Stimulated activated CD8-positive, alpha-beta memory T cell treated with anti-CD3 and anti-CD28 coated beads, Interleukin-15, amount 100 ng/mL, for 48 hours (primary cell): ENCODE measurements at places on chromosomes 4 and X.

GRCh38 chrX:111560801-111561200 is 49.4 kb downstream of the SERTM2 start:
- DNase-seq = no peak

DNA sequence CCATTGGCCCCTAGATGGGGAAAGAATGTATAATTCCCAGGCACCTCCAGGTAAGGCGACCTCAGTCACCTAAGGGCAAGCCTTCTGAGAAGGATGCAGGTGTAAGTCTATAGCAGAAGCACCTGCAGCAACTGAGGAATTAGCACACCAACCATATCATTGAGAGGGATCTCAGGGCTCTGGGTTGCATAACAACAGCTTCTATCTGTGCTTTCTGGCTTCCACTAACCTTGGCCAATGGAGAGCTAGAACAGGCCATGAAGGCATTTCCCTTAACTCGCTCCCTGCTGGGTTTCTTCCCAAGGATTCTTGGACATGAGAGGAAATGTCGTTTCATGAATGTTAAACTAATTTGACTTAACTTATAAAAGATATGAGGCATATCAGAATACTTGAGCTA is 177.8 kb upstream of the GK2 start:
- no peak for DNase-seq

DNA sequence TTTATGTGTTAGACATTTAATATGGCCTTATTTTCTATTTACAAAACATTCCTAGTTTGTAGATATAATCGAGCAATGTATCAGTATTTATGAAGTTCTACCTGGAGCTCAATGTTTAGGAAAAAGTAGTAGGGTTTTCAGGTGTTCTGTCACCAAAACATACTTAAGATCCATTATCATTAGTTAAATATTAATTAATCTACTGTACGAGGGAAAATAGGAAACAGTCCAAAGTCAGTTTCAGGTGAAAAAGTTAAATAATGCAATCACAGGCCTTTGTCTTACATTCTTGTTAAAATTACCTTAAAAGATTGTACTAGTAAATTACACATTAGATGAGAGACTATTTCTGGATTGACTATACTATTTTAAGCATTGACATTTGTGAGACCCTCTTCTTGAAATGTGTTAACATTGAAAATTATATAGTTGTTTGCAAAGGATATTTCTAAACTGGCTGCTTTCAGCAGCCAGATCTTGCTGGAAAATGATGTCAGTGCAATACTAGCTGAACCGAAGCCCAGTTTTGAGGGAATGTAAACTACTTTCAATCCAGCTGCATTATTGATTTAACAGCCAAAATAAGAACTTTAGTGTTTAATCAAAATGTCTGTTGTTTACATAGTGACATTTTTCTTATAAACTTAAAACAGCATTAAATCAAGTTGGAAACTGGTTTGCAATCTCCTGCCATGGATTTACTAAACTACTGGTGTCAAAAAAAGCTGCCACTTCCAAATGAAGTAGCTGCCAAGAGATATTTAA is 19.3 kb downstream of the GUCY1B1 start:
- no peak for DNase-seq

DNA sequence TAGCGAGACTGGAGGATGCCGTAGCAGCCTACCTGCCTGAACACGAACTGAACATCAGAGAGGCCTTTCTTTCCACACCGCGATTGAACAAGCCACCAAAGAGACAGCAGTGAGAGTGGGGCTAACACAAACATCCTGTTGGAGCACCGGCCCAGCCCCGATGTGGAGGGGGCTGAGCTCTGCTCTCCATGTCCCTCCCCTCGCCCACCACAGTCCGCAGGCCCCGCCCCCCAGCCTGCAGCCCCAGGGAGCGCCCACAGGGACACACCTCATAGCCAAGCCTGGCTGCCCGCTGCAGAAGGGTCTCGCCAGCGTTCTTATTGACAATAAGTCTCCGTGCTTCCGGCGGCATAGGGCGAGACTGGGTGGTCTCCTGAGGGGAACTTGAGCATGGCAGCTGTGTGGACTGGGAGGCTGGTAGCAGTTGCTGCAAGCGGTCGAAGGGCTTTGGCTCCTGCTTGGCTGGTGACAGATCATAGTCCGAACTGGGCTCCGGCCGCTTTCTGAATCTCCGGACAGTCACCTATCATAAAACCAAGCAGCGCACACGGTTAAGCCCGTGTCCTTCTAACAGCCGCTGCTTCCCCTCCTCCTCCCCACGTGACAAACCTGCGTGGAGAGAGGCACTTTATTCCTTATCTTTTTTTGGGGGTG is 35.8 kb downstream of the BCOR start:
- no peak for DNase-seq

- DNase-seq = no peak
Observed at GRCh38 chrX:70470850-70471289, 26.2 kb downstream of the DLG3 start.

GRCh38 chr4:38757945-38758600 is 24.7 kb downstream of the TLR10 start:
- DNase-seq = no peak

- DNase-seq = no peak
Observed at GRCh38 chrX:148422526-148422925, 77.9 kb upstream of the AFF2 start.

DNA sequence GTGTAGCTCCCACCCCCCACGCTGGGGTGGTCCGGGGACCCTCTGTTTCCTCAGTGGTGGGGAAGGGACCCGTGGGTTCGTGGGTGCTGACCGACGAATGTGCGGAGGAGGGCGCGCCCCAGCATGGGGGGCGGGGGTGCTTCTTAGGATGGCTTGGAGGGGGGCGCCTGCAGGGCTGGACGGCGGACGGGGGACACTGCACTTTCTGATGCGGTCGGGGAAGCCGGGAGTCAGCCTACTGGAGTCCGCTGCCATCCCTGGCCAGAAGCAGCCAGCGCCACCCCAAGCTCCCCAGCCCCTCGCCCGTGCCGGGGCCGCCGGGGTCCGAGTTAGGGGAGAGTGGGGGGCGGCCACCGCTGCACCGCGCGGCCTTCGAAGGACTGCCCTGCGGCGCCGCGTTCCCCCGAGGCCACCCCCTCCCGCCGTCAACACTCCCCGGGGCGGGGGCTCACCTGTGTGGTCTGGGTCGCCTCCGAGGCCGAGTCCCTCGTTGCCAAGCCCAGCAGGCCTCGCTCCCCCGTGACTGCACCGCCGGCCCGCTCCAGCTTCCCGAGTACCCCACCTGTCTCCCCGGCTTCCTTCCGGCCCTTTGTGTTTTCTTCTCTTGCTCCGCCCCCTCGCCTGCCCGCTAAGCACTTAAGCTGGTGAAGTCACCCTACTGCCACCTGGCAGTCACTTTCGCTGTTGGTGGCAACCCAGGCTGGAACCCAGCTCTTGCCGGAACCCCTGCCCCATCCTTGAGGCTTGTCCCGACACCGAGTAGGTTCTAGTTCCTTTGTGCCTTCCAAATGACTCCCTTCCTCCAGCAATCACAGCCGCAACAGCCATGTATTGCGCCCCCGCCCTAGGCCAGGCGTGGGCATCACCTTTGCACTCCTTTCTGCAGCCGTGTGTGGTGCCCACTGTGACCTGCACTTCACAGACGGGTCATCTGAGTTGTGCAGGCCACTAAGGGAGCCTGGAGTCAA is at the start of gene OCIAD2:
Gene OCIAD2 (minus strand): TSS at position 569 of the 968 bp plus-strand sequence. CDS start 2,225 bp downstream, outside the sequence.
- DNase-seq = peak; percentile 51

DNA sequence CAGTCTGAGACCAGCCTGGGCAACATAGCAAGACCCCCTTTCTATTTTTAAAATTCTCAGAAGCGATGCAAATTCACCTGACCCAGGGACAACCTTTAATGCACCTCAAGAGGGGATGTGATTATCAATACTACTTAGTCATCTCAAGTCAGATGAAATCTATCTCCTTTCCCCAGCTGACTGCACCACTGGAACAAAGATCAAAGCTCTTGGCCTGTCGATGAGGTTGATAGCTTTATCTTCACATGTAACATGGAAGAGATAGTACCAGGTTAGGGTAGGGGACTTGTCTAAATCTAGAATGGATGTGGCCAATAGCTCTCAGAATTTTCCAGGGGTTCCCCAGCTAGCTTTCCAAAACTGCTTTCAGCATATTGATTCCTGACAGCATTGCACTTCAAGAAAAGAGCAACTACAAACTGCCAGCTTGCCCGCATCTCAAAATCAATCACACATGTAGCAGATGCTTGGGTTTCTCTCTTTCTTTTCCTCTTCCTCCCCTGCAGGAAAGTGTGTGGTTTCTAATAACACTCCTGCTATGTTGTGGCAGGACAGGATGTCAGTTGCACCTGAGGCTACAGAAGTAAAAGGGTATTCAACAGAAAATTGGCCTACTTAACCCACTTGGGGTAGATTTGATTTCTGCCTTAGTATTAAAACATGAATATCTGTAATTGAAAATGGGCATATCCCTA is 12.2 kb upstream of the TMEM164 start:
- DNase-seq = no peak

DNA sequence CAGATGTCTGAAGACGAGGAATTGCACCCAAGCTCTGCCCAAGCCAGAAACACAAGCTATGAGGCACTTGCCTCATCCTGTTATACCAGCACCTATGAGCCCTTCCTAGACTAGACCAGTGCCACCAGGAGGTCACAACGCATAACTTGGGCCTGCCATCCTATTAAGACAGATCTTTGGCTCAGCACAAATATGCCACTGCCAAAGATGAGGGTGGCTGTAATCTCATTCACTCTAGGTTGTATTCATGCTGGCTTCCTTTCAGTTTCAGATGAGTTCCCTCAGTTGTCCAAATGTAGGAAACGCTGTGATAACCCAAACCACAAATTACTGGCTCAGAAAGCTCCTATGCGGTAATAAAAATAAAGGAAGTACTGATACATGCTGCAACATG is 76.5 kb upstream of the CITED1 start:
- DNase-seq = no peak

DNA sequence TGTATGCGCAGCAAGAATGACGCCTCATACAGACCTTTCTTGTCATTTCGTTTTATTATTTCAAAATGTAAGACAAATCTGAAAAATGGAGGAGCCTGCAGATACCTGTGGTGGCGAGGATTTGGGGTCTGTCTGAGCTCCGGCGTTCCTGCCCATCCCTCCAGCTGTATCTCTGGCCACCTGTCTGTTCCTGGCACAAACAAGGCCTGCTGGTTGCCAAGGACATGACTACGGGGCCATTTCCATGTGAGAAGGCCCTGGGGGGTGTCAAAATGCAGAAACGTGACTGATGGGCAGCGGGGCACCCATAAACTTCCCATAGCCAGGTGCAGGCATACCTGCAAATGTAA is 591 bp upstream of the TSPAN7 start:
- no peak for DNase-seq

GRCh38 chr4:158722291-158722916 is 792 bp downstream of the PPID start:
- no peak for DNase-seq

GRCh38 chr4:89939546-89939945 is 44.9 kb downstream of the MMRN1 start:
- DNase-seq = no peak

DNA sequence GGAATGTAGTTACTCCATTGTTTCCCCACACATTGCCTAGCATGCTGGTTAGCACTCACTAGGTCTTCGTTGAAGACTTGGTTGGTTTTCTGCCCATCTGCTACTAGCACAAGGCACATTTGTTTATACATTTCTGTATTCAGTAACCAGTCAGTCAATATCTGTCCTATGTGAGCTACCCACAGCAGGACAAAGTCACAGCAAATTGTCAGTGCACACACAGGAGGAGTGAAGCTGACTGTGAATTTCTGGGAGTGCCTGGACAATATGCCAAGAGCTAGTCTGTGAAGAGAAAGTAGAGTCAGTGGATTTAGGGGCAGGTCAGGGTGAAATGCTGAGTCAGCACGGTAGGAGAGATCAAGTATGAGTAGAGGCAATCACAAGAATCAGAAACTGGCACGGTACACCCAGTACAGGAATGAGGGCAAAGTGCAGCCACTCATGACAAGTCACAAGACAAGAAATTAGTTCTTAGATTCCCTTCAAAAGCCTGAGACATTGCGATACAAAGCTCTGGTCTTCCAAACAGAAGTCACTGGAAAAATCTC is 1049.8 kb upstream of the POU3F4 start:
- no peak for DNase-seq

DNA sequence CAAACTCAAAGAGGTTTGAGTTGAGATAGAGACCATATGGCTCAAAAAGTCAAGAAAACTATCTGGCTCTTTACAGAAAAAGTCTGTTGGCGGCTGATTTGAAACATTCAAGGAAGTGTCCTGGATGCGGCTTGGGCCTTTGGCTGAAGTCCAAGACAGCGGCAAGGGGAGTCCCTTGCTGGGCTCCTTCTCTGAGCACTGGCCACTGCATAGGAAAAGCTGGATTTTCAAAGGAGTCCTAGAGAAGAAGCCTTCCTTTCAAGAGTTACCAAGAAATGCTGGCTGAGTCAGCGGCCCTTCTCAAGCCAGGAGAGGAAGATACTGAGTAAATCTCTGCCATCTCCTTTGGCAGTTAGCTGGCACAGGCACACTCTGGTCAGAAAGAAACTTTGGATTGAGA is 12.1 kb downstream of the APLN start:
- DNase-seq = no peak

GRCh38 chr4:39435659-39436563 is 22.8 kb downstream of the RPL9 start:
- no peak for DNase-seq

DNA sequence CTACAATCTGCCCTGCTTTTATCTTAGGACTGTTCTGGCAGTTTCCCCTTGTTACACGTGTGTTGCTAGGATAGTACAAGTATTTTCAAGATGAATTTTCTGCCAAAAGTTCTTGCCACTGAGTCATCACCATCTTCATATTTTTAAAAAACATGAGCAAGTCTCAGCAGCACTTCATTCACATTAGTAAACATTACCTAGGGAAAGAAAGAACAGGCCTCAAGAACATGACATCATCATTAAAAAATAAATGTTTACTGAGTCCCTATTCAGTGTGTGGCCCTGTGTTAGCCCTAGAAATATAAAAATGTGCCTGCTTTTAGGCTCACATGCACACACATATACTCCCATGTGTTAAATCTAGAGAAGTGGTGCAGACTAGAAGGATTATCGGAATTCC is 18.7 kb upstream of the GPC3 start:
- no peak for DNase-seq

GRCh38 chr4:42747971-42748370 is 91.1 kb upstream of the ATP8A1 start:
- DNase-seq = no peak

- no peak for DNase-seq
Observed at GRCh38 chr4:94570558-94570957, 118.8 kb downstream of the PDLIM5 start.

DNA sequence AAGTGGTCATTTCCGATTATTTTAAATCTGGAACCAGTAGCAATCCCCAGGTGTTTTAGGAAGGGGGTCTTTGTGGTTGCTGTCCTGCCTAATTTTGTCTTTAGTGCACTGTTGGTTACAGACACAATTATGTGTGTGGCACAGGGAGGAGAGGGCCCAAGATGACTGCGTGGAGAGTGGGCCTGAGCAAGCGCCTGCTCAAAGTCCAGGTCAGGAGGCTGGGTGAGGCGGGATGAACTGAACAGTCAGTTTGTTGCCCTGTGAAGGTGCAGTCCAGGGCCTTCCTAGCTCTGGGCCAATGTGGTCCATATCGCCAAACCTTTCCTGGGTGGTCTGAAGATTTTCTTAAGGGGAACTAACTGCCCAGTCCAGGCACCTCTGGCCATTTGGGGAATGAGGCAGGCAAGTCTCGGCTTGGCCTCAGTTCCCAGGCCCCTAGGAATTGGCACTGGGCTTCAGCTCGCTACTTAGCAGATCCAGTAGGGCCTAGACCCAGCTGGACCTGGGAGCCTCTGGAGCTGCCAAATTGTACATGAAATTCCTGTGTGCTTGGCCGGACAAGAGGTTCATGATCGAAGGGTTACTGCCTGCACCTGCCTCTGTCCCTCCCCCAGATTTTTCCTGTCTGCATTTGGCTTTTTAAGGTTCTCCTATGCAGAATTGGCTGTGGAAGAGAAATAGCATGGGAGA is 47.6 kb downstream of the ANAPC4 start:
- DNase-seq = no peak

GRCh38 chr4:123786163-123786915 is 389.7 kb downstream of the SPRY1 start:
- no peak for DNase-seq
